ENCODE measurements at places on chromosomes 13 and 19. TPM values are rescaled to one million over a fixed set of nuclear protein-coding genes. Genes with fewer than 3 reads are reported as not detected.

The DOHH gene
- total RNA-seq: 7.8 TPM

The U2AF2 gene
- total RNA-seq: 181 TPM

The GPALPP1 gene
- 45.0 TPM for total RNA-seq

The CERS1 gene
- 1.7 TPM for total RNA-seq

The RNF225 gene
- total RNA-seq: 1.5 TPM

The CLDND2 gene
- 0.92 TPM for total RNA-seq

The LINGO3 gene
- 0.21 TPM for total RNA-seq

DNA sequence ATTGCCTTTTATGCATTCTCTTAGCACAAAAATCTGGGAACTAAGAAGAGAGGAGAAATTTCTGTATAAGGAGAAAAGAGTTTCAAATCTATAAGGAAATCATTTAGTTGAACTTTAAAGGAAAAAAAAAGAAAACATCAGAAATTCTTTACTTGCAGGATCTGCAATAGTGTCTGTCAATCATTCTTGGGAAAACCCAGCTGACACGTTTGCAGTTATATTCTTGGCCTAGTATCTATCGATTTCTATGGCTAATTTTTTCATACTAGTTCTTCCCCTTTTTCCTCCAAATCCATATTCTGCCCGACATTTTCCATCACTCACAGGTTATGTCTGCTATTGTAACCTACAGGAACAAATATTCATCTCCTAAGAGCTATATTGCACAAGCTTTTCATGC is 160.7 kb downstream of the ABCC4 start:
- no peaks in the 10 kb centered on the region for H3K4me1 ChIP-seq
- DNase-seq: no peak
- H3K27me3 ChIP-seq: no peaks in the 10 kb centered on the region
- H3K27ac ChIP-seq: no peak overlapping the region
- no peaks in the 10 kb centered on the region for H3K36me3 ChIP-seq

DNA sequence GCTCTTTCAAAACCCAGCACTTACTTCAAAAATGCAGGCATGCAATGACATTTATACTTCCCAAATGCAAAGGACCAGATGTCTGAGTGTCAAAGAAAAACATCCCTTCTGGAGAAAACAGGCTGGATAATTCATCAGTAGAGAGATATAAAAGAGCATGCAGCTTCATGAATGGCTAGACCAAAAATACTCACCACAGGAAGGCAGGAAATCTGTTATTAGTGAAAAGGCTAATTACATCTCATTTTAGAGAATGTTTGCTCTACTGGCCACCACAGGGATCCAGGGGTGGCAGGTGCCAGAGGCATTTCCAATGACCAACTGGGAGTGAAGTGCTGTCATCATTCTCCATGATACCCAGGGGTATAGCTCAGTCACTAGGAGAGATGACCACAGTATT is 106.5 kb downstream of the LHFPL6 start:
- no peaks in the 10 kb centered on the region for H3K4me1 ChIP-seq
- no peaks in the 10 kb centered on the region for H3K27me3 ChIP-seq
- no peaks in the 10 kb centered on the region for H3K36me3 ChIP-seq
- no peak for DNase-seq

GRCh38 chr13:24040835-24041234 is 119.7 kb upstream of the SPATA13 start:
- H3K36me3 ChIP-seq: no peaks in the 10 kb centered on the region
- H3K27me3 ChIP-seq: no peaks in the 10 kb centered on the region
- H3K27ac ChIP-seq: no peak overlapping the region
- H3K4me1 ChIP-seq: peaks cover 7% of the 10 kb centered on the region
- no peak overlapping the region for H3K4me3 ChIP-seq

DNA sequence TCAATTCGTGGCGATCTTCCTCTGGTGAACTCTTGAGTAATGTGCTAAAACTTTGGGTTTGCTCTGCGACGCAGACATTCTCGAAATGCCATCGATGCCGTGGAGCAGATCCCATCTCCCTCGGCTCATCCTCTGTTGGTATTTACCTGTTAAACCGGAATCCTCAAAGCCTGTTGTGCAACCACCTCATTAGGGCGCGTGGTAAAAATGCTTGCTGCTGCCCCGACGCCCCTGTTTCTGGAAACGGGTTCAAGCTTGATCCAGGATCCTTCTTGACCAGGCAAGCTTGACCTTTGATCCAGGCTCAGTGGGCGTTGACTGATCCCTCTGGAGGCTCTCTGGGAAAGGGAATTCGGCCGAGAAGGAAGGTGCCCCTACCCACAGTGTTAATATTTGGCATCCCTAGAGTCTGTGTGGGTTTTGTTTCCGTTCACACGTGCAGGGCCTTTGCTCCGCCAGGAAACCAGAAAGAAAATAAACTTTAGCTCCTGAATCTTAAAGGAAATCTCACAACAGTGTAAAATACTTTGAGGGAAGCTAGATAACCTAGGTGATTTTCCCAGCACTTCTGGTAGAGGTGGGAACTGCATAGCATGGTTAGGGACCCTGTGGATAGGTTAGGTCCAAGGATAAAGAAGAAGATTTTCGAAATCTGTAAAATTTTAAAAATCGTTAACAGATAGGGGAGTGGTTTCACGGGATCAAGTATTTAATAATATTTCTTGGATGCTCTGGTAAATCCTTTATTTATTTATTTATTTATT is 1.1 kb downstream of the LSM14A start:
- H3K27me3 ChIP-seq: no peaks in the 10 kb centered on the region
- H3K4me3 ChIP-seq: peak overlapping the region; percentile 85
- peaks cover 20% of the 10 kb centered on the region for H3K4me1 ChIP-seq
- DNase-seq: no peak
- H3K36me3 ChIP-seq: no peaks in the 10 kb centered on the region

GRCh38 chr19:9144920-9145319 is 4.7 kb downstream of the ZNF317 start:
- no peaks in the 10 kb centered on the region for H3K27me3 ChIP-seq
- peaks cover 10% of the 10 kb centered on the region for H3K4me1 ChIP-seq

DNA sequence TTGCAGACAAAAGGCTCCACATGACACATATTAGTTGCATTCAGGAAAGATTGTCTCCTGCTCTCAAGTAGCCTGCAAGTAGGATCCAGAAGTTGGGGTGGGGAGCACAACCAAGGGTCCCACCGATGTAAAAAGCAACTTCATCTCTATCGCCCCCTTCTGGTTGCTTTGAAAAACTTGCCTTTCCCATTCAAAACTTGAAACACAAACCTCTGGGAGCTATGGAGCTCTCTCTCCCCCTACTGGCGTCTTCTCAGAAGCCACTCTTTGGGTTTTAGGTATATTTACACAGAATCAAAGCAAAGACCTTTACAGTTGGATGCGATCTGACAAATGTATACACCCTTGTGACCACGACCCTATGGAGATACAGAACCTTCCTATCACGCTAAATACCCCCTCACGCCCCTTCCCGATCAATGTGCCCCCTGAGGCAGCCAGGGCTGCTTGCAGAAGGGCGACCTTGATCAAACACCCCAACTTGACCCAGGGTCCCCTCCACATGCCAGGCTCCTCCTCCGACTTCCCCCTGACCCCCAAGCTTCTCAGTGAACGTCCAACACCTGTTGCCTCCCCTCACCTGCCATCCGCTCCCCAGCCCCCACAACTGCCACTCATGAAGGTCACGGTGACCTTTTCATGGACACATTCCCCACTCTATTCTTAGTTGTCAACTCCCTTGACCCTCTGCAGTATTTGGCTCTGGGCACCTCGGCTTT is 10.1 kb downstream of the NOSIP start:
- H3K36me3 ChIP-seq: peaks cover 4% of the 10 kb centered on the region
- peak overlapping the region; percentile 47 for H3K27ac ChIP-seq
- H3K4me3 ChIP-seq: no peak overlapping the region

GRCh38 chr19:16671652-16672274 is 10.8 kb downstream of the TMEM38A start:
- H3K4me3 ChIP-seq: no peak overlapping the region
- no peak for DNase-seq
- no peaks in the 10 kb centered on the region for H3K36me3 ChIP-seq
- H3K27me3 ChIP-seq: no peaks in the 10 kb centered on the region
- H3K27ac ChIP-seq: peak overlapping the region; percentile 48

DNA sequence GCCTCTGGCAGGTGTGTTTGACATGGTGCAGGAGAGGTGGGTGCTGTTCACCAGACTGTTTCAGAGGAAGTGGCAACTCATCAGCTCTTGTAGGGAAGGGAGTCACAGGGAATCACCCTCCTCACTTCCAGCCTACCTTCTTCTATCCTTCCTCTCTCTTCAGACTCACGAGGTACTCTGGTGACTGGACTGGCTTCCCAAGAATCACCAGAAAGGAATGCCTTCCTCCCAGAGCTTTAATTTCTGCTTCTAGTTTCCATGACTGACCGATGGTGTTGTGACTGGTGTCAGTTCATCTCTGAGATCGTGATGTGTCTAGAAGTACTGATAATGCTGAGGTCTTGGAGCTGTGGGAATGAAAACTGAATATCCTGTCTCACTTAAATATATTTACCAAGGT is 247.3 kb downstream of the KCTD12 start:
- no peaks in the 10 kb centered on the region for H3K27me3 ChIP-seq
- no peak for DNase-seq
- H3K4me1 ChIP-seq: no peaks in the 10 kb centered on the region
- no peaks in the 10 kb centered on the region for H3K36me3 ChIP-seq
- H3K27ac ChIP-seq: no peak overlapping the region

- H3K4me1 ChIP-seq: no peaks in the 10 kb centered on the region
- H3K4me3 ChIP-seq: peak overlapping the region; percentile 39
- H3K27me3 ChIP-seq: no peaks in the 10 kb centered on the region
- H3K27ac ChIP-seq: peak overlapping the region; percentile 12
These were observed 70.5 kb upstream of the ZNF420 start for GRCh38 chr19:37007587-37008220.

GRCh38 chr13:111915104-111915551 is 151.8 kb upstream of the SOX1 start:
- H3K4me1 ChIP-seq: no peaks in the 10 kb centered on the region
- H3K36me3 ChIP-seq: no peaks in the 10 kb centered on the region
- H3K27me3 ChIP-seq: no peaks in the 10 kb centered on the region
- H3K4me3 ChIP-seq: no peak overlapping the region
- DNase-seq: no peak

- no peak overlapping the region for H3K27ac ChIP-seq
- H3K27me3 ChIP-seq: no peaks in the 10 kb centered on the region
- H3K4me3 ChIP-seq: no peak overlapping the region
- DNase-seq: no peak
These were observed 56.2 kb downstream of the RCBTB2 start for GRCh38 chr13:48476686-48477085.

- DNase-seq: no peak
- no peaks in the 10 kb centered on the region for H3K36me3 ChIP-seq
- no peak overlapping the region for H3K27ac ChIP-seq
- H3K27me3 ChIP-seq: no peaks in the 10 kb centered on the region
These were observed 716.2 kb upstream of the ARGLU1 start for GRCh38 chr13:107284173-107284572.

GRCh38 chr13:43815204-43815603 is 28.4 kb upstream of the ENOX1 start:
- peak; percentile 10 for DNase-seq
- no peaks in the 10 kb centered on the region for H3K36me3 ChIP-seq
- no peaks in the 10 kb centered on the region for H3K27me3 ChIP-seq
- no peak overlapping the region for H3K27ac ChIP-seq

DNA sequence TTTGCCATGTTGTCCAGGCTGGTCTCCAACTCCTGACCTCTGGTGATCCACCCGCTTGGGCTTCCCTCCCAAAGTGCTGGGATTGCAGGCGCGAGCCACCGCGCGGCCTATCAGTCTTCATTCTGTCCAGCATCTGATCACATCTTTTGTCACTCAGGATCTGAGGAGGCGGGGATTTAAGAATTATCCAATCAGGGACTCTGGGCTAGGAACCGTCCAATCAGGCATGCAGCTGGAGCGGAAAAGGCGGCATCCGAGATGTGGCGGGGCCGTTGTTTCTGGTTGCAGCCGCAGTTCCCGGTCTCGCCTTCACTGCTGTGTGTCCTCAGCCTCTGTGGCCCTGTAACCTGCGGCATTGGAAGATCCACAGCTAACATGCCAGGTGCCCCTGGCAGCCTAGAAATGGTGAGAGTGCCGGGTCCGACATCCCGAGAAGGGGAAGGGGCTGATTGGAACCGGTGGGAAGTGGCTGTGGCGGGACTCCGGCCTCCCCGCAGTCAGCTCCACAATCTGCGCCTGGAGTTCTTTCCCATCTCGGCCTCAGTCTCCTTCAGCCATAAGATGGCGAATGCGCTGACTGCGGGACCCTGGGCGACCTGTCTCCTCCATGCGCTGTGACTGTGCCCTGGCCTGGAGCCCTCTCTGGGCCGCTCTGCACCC is at the start of gene ZNF729:
Gene ZNF729, plus strand, starts transcription at position 291 of the 660 bp plus-strand sequence. Its CDS starts 85 bp downstream, at position 376.
- H3K27ac ChIP-seq: no peak within 1 kb of the TSS
- no peaks in the 10 kb centered on the region for H3K36me3 ChIP-seq
- H3K4me1 ChIP-seq: no peaks in the 10 kb centered on the region
- no peaks in the 10 kb centered on the region for H3K27me3 ChIP-seq
- H3K4me3 ChIP-seq: no peak within 1 kb of the TSS

DNA sequence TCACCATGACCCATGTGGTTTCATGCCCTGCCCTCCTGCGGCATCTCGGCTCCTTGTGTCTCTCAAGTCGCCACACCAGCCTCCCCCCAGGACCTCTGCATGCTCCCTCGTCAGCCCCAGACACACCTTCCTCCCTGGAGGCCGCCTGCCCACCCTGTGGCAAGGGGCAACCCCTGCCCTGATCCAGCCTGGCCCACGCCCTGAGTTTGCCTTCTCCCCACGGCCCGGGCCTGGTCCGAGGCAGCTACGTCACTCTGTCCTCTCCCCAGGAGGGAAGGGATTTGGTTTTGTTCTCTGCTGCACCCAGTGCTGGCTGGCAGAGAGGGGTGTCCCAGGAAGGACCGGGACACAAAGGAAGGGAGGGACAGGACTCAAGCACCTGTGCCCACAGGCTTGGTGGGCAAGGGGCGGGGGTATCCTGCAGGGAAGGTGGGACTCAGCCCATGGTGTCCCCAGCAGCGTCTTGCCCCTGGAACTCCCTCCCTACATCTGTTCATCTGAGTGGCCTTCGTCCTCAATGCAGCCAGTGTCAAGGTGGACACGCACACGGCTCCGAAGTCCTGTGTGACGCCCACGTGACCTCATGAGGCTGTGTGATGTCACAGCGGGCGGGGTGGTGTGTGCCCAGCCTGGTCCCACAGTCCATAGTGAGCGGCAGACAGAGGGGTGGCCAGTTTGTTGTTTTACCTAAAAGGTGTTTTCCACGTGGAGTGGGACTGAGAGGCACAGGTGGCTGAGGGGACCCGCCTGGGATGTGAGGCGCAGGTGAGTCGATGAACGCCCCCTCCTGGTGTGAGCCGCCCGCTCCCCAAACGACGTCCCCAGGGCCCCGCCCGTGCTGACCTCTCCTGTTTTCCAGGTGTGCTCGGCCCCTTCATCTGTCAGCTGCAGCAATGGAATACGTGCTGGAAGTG is at the start of gene TEX29:
Gene TEX29, plus strand, starts transcription at position 645 of the 914 bp plus-strand sequence. Its CDS starts 249 bp downstream, at position 894.
- no peak within 1 kb of the TSS for H3K27ac ChIP-seq
- no peak for DNase-seq
- no peaks in the 10 kb centered on the region for H3K27me3 ChIP-seq
- H3K4me3 ChIP-seq: no peak within 1 kb of the TSS
- H3K36me3 ChIP-seq: no peaks in the 10 kb centered on the region
- H3K4me1 ChIP-seq: peaks cover 2% of the 10 kb centered on the region

Data from lung (tissue), 17 donors.